ENCODE measurements at places on chromosomes 13 and 19. TPM values are rescaled to one million over a fixed set of nuclear protein-coding genes. Genes with fewer than 3 reads are reported as not detected.

The CGB1 gene
- total RNA-seq, result not detected

The GPC6 gene
- not detected for total RNA-seq

- peak; percentile 34 for DNase-seq
Observed at GRCh38 chr19:3698974-3699740, 1.1 kb downstream of the PIP5K1C start.

DNA sequence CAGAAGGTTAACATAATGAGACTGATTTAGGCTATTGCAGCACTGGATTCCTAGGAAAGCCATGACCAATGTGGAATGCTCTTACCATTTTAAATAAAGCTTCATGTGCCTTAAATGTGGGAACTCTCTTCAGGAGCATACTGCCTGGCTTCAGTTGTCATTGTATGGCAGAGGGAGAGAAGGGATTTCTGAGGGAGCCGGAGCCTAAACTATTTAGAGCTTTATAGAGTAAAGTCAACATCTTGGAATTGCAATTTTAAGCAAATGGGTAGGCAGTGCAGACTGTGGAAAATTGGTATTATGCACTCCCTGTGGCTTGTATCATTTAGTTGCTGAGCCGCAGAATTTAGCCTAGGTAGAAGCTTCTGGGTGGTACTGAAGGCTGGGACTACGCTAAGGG, 2041.4 kb downstream of the PCDH9 start:
- DNase-seq, result no peak

- DNase-seq, result no peak
Observed at GRCh38 chr13:89726690-89727435, 1620.6 kb upstream of the MIR17HG start.

DNA sequence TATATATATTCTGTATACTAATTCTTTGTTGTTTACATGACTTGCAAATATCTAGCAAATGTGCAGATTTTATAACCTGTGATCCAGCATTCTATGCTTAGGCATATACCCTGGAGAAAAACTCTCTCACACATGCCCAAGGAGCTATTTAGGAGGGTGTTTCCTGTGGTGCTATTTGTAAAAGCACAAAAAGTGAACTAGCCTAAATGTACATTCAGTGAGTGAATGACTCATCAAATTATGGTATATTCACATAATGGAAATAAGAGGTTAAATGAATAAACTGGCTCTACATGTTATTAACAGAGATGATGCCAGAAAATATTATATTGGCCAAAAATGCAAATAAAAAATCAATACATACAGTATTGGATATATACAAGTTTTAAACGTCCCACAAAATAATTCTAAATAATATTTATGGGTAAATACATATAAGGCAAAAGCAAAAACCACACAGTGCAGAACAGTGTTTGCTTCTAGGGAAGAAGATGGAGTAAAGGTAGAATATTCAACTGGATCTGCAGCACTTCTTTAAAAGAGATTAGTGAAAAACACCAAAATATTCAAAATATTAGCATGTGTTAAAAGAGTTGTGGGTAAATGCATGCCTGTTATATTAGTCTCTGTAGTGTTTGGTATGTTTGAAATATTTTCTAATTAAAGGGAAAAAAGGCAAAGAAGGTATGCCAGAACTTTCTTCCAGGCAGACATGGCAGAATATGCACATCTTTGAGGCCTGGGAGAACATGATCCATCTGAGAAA, 344.7 kb downstream of the KLF5 start:
- DNase-seq, result no peak

DNA sequence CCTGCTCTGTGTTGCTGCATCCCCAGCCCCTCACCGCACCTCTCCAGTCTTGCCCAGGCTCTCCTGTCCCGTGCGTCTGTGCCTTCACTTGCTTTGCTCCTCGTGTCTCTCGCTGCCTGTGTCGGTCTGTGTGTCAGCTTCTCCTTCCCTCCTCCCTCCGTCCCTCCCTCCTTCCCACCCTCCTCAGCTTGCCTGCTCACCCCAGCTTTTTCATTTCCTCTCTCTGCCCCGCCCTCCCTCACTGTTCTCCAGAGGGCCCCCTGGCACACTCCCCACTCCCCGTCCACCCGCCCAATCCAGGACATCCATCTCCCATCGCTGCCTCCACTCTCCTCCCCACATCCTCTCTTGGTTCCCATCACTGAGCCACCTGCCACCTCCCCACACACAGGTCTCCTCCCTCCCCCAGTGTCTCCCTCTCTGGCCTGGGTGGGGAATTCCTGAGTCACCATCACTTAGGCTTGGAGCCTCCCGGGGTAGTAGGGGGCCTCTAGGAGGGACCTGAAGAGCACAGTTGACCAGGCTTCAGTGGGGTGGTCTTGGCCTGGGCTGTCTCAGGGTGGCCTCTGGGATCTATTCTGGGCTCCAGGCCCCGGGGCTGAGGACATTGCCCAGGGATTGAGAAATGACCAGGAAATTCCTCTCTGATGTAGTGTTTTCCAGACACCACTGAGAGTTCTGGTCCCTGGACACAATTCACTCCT, at the start of gene PTGIR:
Gene PTGIR (minus strand): TSS at position 132 of the 704 bp plus-strand sequence. CDS start 864 bp downstream, outside the sequence.
- DNase-seq, result peak; percentile 48

DNA sequence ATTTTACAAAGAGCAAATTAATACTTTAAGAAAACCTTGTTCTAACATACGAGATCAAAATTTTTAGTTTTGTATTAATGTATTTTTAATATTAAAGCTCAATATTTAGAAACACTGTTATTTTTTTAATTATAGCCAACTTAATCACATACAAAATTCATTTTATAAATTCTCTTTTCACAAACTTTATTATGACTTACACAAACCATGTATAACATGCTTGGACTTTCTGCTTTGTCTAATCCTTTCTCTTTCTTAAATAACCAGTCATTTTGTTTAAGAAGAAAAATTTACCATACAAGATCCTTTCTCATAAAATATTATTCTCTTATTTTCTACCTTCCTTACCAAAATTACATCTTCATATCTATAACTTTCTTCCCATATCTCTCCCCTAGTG, 62.2 kb downstream of the CYSLTR2 start:
- DNase-seq, result no peak

- no peak for DNase-seq
Observed at GRCh38 chr19:31263328-31263727, 85.9 kb downstream of the TSHZ3 start.

All from activated naive CD8-positive, alpha-beta T cell treated with anti-CD3 and anti-CD28 coated beads for 36 hours (primary cell).